Aorta (tissue), 5 donors: ENCODE measurements at places on chromosomes 2 and 18. TPM values are rescaled to one million over a fixed set of nuclear protein-coding genes. Genes with fewer than 3 reads are reported as not detected.

GRCh38 chr2:206084870-206085741 is 868 bp downstream of the INO80D start:
- peak; percentile 86 for DNase-seq

DNA sequence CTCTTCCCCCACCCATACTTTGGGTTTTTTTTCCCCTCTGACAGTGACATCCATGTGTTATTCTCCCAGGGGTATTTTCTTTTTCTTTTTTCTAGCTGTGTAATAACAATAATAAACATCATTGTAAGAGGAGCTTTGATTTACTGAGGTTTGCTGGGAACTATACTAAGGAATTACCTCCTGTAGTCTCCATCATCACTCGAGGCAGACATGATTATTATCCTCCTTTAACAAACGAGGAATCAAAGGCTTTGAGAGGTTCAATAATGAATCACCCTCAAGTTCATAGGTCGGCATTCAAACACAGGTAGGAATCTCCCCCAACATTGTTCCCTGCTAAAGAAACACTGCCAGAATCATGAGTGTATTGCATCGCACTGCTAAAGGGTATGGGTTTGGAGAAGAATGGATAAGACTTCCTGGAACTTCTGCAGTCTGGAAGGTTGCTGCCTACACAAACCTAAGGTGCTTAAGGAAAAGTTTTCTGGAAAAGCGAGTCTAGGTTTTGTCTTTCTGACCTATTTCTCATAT is 260.2 kb upstream of the SESTD1 start:
- DNase-seq, result no peak

GRCh38 chr2:212249451-212249850 is 289.2 kb downstream of the ERBB4 start:
- DNase-seq, result no peak

GRCh38 chr2:235529621-235530020 is 35.8 kb downstream of the AGAP1 start:
- peak; percentile 54 for DNase-seq

The TUBA4B gene
- total RNA-seq, result not detected

GRCh38 chr2:169693360-169693759 is 845 bp downstream of the CFAP210 start:
- DNase-seq, result no peak

- no peak for DNase-seq
These were observed 121.4 kb downstream of the ZNF236 start for GRCh38 chr18:76943542-76944339.

DNA sequence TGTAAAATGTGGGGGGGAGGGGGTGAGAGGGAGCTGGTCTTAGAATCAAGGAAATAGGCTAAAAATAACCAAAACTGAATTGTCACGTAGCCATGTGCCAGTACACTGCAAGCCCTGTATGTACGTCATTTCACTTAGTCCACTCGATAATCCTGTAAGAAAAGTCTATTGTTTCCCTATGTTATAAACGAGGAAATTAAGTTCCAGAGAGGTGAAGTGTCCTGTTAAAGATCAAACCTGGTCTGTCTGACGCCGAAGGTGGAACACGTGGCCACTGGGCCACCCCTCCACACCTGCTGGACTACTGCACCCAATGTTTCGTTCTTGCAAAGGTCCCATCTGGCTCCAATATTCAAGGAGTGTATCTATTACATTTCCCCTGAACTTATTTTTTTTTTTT is 29.6 kb downstream of the TFCP2L1 start:
- DNase-seq, result no peak

The VWC2L gene
- total RNA-seq, result not detected

DNA sequence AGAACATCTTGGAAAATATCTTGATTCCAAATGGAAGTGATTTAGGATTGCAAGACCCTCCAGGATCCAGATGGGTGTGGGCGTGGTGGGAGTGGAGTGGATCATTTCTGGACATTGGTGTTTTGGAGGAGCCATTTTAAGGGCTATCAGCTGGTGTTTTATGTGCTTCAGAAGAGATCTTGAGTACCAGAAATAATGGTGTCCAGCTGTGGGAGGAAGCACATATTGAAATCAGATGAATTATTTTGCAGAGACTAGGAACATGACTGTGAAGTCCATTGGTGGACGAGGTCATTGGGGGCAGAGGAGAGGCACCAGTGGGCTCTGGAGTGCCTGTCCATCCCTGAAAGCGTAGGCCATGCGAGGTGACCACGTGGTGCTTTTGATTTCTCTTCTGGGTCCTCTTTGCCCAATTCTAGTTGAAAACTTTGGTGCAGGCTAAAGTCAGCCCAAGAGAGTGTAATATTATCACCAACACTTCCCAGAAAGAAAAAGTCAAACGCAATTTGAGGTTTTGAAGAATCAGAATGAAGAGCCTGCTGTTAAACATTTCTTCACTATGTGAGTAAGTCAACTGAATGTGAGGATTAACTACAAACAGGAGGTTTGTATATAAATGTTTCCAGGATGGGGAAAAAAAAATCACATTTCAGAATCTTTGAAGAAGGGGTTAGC is 31.6 kb downstream of the RNF144A start:
- no peak for DNase-seq

The GNAL gene
- total RNA-seq, result 12.0 TPM

The DAW1 gene
- not detected for total RNA-seq

GRCh38 chr2:134080386-134081089 is 173.3 kb upstream of the MGAT5 start:
- DNase-seq, result no peak

DNA sequence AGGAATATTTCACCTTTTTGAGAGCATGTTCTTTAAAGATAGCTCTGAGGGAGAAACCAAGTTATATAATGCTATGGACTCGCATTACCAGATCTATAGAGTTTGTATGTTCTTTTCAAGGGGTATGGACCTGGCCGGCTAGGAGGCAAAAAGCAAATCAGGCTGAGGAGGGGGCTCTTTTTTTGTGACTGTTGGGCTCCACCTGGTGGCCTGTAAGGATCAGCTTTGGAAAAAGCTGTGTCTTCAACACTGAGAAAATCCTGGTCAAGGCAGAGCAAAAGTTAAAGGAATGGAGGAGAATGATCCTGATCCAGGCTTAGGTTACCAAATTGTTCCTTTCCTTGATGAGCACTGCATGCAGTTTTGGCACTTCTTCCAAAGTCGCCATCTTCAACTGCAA is 180.5 kb downstream of the DIS3L2 start:
- DNase-seq, result no peak

- DNase-seq, result no peak
These were observed 5.4 kb downstream of the IRS1 start for GRCh38 chr2:226794196-226794661.

GRCh38 chr18:47898696-47899095 is 31.8 kb downstream of the SMAD2 start:
- no peak for DNase-seq

- peak; percentile 82 for DNase-seq
These were observed 68.4 kb downstream of the POLR1A start for GRCh38 chr2:86037141-86037794.

The VAPA gene
- total RNA-seq, result 221 TPM

GRCh38 chr18:61954096-61954746 is 61.4 kb upstream of the RNF152 start:
- DNase-seq, result no peak

The GCC2 gene
- total RNA-seq, result 64.6 TPM

The KCNJ13 gene
- total RNA-seq, result not detected

The DOCK10 gene
- total RNA-seq, result 81.8 TPM

- DNase-seq, result no peak
These were observed 62.8 kb downstream of the INPP4A start for GRCh38 chr2:98507461-98507860.

DNA sequence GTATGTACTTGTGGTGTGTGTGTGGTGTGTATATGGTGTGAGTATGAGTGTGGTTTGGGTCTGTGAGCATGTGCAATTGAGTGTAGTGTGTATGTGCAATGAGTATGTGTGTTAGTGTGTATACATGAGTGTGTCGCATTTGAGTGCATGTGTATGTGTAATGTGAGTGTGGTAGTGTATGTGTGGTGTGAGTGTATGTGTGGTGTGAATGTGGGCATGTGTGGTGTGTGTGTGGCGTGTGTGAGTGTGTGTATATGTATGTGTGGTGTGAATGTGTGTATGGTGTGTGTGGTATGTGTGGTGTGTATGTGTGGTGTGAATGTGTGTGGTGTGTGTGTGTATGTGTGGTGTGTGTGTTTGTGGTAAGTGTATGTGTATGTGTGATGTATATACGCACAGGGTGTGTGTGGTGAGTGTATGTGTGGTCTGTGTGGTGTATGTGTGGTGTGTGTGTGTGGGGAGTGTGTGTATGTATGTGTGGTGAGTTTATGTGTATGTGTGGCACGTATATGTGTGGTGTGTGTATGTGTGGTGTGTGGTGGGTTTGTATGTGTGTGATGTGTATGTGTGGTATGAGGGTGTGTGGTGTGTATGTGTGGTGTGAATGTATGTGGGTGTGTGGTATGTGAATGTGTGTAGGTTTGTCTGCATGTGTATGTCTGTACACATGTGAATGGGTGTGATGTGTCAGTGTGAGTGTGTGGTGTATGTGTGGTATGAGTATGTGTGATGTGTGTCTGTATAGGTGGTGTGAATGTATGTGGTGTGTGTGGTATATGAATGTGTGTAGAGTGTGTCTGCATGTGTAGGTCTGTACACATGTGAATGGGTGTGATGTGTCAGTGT is 123.4 kb downstream of the DOCK10 start:
- DNase-seq, result no peak

The NCL gene
- 408 TPM for total RNA-seq

The IMPACT gene
- total RNA-seq, result 20.7 TPM

GRCh38 chr2:66572391-66572790 is 137.5 kb downstream of the MEIS1 start:
- no peak for DNase-seq

- DNase-seq, result no peak
These were observed 11.0 kb downstream of the FBLN7 start for GRCh38 chr2:112149194-112149593.

DNA sequence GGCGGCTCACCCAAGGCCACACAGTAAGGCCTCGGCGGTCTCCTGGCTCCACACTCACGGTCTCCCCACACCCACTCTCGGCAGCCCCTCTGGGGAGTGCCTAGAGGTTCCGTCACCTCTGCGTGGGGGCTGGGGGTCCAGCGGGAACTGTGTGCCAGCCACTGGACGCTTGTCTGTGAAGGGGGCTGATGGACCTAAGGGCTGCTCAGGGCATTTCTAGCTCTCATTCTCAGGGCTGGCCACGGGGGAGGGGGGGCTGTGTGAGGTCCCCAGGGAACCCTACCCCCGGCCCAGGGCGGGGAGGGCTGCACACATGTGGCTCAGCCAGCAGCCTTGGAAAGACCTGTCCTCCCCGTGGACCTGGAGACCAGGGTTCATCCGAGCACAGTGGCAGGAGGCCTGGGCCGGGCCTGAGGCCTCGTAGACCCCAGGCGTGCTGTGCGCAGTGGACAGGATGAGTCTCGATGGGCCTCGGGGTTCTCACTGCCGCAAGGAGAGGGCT is 27.1 kb upstream of the ODC1 start:
- DNase-seq, result no peak

DNA sequence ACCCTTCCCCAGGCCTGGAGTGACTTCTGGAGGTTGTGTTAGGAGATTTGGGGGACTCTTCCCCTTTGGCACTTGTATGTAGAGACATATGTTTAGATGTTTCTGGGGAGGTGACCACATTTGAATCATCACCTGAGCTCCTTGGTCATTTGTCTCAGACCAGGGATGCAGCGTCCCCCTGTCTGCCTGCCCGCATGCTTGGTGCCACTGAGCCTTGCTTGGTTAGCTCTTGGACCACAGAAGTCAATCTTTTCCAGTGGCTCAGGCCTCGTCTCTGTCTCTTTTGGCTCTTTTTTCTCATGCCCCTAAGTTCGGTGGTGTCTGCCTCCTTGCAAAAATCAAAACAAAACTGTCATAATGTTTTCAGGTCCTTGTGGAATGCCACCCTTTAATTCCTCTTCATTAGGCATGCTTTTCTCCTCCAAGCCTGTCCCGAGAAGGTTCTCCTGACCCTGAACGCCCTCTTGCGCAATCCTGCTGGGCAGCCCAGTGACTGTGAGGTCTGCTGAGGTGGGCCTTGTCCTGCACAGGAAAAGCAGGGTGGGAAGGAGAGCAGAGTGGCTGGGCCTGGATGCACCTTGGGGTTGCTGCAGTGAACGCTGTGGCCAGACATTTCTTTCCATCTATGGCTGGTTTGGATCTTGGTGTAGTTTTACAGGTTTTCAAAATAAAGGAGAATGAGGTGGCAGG is 24.9 kb downstream of the GLI2 start:
- DNase-seq, result peak; percentile 86

The CABLES1 gene
- total RNA-seq, result 9.9 TPM

The AFG3L2 gene
- total RNA-seq, result 26.0 TPM

GRCh38 chr2:56969513-56969912 is 785.7 kb downstream of the CCDC85A start:
- DNase-seq, result no peak

DNA sequence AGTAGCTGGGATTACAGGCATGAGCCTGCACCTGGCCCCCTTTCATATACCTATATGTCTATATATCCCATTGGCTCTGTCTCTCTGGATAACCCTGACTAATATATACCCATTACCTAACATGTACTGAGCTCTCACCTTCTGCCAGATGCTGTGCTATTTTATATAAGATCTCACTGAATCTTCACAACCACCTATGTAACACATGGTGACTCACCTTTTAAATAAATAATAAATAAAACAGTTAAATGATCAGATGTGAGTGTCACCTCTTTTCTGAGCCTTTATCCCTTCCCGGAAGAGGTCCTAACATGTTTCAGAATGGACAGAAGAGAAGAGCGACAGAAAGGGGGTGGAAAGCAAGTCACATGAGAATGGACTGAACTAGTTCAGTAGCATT is 123.1 kb downstream of the SPIRE1 start:
- no peak for DNase-seq

DNA sequence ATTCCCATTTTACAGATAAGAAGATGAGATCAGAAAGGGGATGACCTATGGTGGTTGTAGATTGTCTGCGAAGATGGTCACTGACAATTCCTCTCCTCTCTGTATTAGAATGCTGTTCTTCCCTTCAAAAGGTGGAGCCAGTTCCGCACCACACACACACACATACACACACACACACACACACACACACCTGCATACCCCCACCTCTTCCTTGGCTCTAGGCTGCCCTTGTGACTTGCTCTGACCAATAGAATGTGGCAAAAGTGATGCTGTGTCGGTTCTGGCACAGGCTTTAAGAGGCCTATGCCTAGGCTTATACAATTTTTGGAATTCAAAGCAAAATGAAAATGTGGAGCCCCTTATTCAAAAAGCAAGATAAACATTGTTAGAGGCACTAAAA is 88.0 kb downstream of the ZFP36L2 start:
- DNase-seq, result no peak

GRCh38 chr2:71950256-71951082 is 197.2 kb downstream of the CYP26B1 start:
- DNase-seq, result peak; percentile 68

DNA sequence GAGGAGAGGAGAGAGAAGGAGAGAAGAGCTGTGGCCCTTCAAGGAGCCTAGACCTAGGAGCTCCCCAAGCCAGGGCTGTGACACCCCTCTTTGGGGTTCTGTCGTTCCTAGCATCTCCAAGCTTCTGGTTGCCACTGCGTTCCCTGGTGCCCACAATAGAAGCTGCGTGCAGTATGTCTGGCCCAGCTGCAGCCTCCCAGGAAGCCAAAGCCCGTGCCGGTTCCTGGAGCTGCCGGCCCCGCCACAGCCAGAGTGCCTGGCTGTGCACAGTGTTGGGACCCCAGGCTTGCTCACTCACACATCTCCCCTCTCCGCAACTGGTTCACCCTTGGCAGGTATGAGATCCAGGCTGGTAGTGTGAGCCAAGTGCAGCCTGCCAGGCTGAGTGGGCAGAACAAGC is 367.7 kb upstream of the MC4R start:
- DNase-seq, result no peak

The SLC66A3 gene
- 15.1 TPM for total RNA-seq
